ENCODE measurements at places on chromosomes 7 and 10. TPM values are rescaled to one million over a fixed set of nuclear protein-coding genes. Genes with fewer than 3 reads are reported as not detected.
A peak's percentile ranks its signal among the peaks of the same experiment; 100 is the strongest.

DNA sequence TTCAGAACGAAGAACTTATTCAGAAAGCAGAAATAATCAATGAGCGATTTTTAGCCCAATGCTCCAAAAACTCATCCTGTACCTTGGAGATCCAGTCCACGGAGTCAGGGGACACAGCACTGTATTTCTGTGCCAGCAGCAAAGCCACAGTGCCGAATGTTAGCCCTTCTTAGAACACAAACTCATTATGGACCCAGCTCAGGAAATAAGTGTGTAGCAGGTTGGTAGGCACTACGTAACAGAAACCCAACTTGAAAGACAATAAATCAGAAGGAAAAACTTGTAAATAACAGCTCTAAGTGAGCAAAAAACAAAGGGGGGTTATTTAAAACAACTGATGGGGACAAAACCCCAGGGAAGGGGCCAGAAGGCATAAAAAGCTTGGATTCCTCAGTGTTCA lies 112.0 kb upstream of the PRSS1 start:
- no peak for DNase-seq

DNA sequence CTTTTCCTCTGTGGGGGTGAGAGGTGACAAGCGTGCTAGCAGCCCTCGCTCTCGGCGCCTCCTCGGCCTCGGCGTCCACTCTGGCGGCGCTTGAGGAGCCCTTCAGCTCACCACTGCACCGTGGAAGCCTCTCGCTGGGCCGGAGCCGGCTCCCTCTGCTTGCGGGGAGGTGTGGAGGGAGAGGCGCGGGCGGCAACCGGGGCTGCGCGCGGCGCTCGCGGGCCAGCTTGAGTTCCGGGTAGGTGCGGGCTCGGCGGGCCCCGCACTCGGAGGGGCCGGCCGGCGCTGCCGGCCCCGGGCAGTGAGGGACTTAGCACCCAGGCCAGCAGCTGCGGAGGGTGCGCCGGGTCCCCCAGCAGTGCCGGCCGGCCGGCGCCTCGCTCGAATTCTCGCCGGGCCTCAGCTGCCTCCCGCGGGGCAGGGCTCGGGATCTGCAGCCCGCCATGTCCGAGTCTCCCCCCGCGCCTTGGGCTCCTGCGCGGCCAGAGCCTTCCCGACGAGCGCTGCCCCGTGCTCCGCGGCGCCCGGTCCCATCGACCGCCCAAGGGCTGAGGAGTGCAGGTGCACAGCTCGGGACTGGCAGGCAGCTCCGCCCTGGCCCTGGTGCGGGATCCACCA lies 352.8 kb upstream of the PODXL start:
- DNase-seq, result no peak

- no peak for DNase-seq
These were observed 127.2 kb upstream of the PODXL start for GRCh38 chr7:131683536-131684125.

- no peak for DNase-seq
These were observed 135.7 kb upstream of the CAV2 start for GRCh38 chr7:116363637-116364432.

DNA sequence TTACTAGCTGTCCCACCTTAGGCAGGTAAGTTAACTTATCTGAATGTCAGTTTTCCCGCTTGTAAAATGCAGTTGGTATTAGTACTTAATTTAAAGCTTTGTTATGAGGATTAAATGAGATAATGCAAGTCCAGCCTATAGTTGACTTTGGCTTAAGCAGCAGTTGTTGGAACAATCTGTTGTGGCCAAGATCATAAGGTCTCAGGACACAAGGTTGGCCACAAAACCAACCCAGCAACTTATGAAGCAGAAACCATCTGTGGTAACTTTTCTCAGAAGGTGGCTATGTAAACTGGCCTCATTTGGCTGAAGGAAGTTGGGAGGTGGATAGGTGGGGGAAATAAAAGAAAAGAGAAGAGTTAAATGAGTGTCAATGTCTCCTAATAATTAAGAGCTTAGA lies 29.4 kb downstream of the ENTPD1 start:
- DNase-seq, result no peak

GRCh38 chr10:71527135-71527534 lies 130.4 kb downstream of the CDH23 start:
- no peak for DNase-seq

GRCh38 chr7:69728304-69728703 lies 130.0 kb downstream of the AUTS2 start:
- no peak for DNase-seq

GRCh38 chr10:59090817-59091622 lies 85.4 kb upstream of the PHYHIPL start:
- no peak for DNase-seq

DNA sequence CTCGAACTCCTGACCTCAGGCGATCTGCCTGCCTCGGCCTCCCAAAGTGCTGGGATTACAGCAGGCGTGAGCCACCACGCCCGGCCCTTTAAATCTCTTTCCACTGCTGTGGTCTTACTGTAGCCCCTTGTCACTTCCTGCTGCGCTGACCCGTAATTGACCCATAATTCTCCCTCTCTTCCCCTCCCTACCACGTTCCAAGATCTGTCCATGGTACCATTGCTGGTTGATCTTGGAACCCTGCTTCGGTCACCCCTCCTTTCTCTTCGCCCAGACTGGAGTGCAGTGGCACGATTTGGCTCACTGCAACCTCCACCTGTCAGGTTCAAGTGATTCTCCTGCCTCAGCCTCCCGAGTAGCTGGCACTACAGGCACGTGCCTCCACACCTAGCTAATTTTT lies 6.5 kb downstream of the POR start:
- DNase-seq, result no peak

DNA sequence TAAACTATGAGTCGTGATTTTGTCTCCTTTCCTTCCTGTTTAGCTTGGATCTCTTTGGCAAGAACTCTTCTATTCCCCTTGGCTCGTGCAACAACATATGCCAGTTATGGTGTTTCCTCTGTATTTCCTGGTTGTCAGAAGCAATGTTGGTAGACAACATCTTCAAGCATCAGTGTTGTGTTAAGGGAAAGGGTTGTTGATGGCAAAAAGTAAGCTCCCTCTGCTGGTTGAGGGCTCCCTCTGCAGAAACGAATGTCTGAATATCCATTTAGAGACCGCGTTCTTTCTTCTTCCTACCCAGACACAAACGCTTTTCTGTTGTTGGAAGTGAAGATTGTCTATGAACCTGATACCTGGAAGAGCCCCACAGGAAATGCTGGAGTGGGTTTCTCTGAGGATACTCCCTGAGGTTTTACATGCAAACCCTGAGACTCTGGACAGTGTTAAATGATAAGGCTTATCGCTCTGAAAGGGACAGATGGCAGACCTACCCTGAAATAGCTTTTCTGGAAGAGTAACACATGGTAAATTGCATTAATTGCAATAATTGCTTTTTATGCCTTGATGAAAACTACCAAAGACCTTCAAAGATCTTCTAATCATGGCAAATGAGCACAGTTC lies 23.5 kb upstream of the C1QL3 start:
- peak; percentile 30 for DNase-seq

The CCSER2 gene
- total RNA-seq, result 24.3 TPM

The PDE6C gene
- total RNA-seq, result not detected

The MRM2 gene
- 30.6 TPM for total RNA-seq

The NEUROD6 gene
- not detected for total RNA-seq

The SDK1 gene
- total RNA-seq, result 1.1 TPM

The ADARB2 gene
- total RNA-seq, result 1.6 TPM

Measured in NCI-H460 (cell line).